Activated CD4-positive, alpha-beta T cell treated with anti-CD3 and anti-CD28 coated beads for 4 hours (primary cell): ENCODE measurements at places on chromosomes 7 and 10.

- DNase-seq: no peak
These were observed 33.3 kb upstream of the EBLN1 start for GRCh38 chr10:22250897-22251660.

DNA sequence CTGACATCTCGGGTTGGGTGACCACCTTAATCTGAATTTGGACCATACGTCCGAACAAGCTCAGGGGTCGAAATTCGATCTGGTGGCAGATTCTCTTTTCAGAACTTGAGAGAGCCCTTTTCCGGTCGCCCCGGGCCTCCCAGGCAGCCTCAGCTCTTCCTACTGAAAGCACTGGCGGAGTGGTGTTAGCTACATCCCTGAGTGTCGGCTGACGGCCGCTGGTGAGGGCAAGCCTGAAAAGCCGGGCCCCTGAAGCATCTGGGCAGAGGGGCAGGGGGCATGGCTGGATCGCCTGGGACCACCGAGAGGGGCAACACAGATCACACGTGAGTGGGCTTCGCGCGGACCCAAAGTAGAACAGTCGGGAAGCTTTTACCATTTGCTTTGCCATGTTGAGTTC, 116.1 kb downstream of the SMURF1 start:
- no peak for DNase-seq

- DNase-seq: no peak
These were observed 82.2 kb upstream of the NAMPT start for GRCh38 chr7:106367018-106367420.

DNA sequence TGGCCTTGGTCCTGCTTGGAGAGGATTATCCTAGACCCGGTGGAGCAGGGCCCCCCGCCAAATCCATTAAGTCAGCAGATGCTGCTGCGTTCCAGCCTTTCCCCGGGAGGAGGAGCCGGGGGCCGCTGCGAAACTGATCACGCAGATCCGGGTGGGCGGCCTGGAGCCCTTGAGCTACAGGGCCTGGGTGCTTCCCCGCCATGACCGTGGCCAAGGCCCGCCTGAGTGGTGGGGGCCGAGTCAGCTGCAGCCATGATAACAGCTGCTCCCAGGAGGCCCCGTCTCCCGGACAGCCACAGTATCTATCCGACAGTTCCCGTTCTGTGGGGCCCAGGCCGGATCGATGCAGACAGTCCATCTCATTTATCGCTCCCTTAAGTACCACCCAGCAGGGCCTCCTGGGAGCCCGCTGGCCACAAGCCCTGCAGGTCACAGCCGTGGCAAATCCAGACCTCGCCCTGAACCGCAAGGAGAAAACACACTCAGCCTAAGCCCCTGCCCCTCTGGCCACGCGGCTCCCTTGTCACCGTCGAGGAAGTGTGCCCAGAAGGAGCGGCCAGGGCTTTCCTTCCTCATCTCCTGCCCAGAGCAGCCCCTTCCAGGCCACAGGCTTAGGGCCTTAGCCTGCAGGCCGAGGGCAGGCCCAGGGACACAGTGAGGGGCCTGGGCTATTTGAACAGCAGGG, 34.4 kb upstream of the SLC29A4 start:
- DNase-seq: no peak

GRCh38 chr10:14803827-14804226, 29.1 kb upstream of the FAM107B start:
- DNase-seq: no peak

GRCh38 chr7:150339409-150339809, 2.0 kb downstream of the RARRES2 start:
- DNase-seq: no peak

DNA sequence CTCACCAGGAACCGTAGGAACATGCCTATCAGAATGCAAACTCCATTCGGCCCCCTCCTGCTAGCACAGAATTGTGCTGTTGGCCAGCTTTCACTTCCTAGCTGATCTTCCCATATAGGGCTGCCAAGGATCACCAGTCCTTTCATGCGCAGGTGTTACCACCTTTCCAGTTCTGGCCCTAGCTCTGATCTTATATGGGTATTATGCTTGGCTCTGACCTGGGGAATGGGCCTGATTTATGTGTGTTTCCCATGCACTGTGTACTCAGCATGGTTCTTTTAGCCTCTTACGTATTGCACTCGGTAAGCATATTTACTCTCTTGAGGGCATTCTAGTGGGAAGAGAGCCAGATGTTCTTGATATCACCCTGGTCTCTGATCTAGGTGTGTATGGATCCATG, 11.1 kb downstream of the SLC35G1 start:
- no peak for DNase-seq
